ENCODE measurements at places on chromosomes 3 and 15.

DNA sequence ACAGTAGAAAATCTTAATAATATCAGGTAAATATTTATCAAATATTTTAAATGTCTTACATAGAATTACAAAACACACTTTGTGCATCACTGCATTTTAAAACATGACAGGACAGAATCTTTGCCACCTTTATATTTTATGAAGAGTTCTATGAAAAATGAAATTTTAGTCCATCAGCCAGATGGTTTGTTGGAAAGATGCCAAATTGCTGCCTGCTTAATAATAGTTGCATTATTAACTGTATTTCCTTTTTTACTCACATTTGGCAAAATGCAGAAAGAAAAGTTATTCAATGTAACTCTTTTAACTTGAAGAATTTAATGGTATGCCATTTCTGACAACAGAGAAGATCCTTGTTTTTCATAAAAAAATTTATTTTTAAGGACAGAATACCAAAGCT lies 1271.6 kb downstream of the NSUN3 start:
- no peak for DNase-seq

- no peak for DNase-seq
Observed at GRCh38 chr3:47747558-47747957, 34.1 kb downstream of the SMARCC1 start.

- DNase-seq = no peak
Observed at GRCh38 chr15:38745126-38745525, 180.5 kb upstream of the RASGRP1 start.

GRCh38 chr15:59227021-59227420 lies 20.4 kb downstream of the LDHAL6B start:
- DNase-seq = no peak

GRCh38 chr3:3927965-3928364 lies 128.7 kb downstream of the LRRN1 start:
- DNase-seq = no peak

- DNase-seq = no peak
Observed at GRCh38 chr3:78178740-78179363, 1139.0 kb downstream of the ROBO2 start.

DNA sequence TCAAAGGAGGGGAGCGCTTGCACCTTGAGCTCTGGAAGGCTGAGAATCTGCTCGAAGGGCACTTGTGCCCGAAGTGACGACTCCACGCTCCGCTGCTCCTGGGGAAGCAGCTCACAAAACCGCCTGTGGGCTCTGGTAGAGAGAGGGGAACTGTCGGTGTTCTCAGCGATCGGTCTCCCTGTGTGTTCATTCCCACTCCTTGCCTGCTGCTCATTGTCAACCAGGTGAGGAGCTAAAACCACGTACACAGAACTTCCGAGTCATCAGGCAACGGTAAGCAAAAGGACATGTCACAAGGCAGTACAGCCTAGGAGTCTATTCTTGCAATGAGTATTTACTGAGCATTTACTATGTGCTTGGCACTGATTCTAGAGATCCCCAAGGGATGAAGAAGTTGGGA lies 1.5 kb downstream of the CIB1 start:
- DNase-seq = no peak

GRCh38 chr15:91456921-91457320 lies 356.9 kb downstream of the SV2B start:
- DNase-seq = peak; percentile 57

DNA sequence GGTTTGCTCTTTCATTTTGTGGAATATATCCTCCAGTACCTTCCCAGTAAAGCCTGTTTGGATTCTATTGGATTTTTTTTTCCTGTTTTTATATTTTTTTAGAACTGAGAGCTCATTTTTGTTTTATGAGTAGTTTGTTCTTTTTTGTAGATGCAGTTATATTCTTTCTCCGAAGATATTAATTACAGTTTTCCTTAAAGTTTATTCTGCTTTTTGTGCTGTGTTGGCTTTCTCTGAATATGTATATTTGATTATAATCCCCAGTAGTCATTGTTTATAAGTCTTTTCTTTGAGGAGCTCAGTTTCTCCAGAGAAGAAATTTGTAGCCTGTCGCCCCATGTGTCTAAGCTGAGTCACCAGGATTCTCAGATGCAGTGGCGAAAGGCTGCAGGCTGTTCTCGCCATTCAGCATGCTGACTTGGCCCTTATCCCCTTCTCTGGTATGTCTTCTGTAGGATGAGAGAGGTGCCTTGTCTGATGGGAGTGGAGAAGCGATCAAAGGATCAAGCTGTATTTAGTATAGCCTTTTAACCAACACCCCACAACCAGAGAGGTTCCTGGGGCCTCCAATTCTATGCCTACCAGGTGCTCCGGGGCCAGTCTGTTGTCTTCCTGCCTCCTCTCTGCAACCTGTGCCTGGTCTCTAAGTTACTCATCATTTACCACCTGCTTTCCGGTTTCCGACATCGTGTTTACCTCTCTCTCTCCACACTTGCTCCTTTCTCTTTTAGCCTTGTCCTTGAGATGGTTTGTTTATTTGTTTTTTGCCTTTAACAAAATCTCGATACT lies 31.7 kb upstream of the MFSD1 start:
- peak; percentile 42 for DNase-seq

GRCh38 chr15:31801152-31801551 lies 229.2 kb upstream of the CHRNA7 start:
- no peak for DNase-seq

- peak; percentile 16 for DNase-seq
Observed at GRCh38 chr15:77251662-77252061, 168.2 kb downstream of the PEAK1 start.

DNA sequence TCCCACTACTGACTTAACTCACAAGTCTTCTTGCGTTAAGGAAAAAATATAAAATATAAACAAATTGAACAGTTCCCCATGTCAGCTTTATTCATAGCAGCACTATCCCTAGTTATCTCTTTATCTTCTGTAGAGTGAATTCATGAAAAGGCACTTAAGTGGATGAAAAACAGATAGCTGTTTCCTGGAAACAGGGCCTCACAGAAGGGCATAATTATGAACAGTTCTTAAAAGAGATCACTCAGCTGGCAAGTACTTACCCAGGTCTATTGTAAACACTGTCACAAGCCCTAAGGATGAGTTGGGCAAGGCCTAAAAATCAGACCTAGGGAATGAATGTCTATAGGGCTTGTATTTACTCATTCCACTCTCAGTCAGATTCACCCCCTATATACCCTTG lies 10.7 kb downstream of the MB21D2 start:
- DNase-seq = peak; percentile 25

GRCh38 chr3:174346571-174346970 lies 512.6 kb upstream of the NAALADL2 start:
- DNase-seq = no peak

GRCh38 chr15:59399465-59400102 lies 26.9 kb upstream of the MYO1E start:
- no peak for DNase-seq

DNA sequence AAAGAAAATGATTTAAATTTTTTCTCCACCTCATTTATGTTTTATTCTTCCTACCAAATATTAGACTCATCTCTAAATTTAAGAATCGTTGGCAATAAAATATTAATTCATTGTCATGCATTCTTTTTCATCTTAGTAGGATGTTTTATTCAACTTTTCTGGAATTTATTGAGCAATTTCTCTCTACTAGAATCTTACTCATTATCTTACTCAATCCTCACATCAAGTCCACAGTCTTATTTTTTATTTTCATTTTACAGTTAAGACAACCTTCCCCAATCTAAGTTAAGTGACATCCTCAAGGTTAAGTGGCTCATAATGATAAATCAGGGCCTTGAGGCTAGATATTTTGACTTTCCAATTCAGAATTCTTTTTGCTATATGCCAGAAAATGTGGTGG lies 15.9 kb upstream of the ALDH1A2 start:
- DNase-seq = no peak

DNA sequence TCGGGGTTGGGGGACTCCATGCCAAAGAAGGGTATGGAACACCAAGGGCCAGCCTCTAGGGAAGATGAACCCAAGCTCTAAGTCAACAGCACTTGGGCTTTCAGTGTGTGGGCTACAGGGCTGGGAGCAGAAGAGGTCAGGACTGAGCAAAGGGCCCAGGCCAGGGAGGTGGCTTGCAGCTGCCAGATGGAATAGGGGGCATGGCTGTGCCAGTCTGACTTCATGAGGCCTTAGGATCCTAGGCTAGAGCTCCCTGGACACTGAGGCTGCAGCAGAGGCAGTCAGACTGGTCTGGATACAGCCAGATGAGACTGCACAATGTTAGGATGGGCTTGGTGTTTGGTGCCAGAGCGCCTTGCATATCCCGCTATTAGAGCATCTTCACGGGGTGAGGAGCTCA lies 3.8 kb downstream of the RASGRF1 start:
- no peak for DNase-seq

GRCh38 chr3:5012367-5012766 lies 33.1 kb downstream of the BHLHE40 start:
- DNase-seq = no peak

DNA sequence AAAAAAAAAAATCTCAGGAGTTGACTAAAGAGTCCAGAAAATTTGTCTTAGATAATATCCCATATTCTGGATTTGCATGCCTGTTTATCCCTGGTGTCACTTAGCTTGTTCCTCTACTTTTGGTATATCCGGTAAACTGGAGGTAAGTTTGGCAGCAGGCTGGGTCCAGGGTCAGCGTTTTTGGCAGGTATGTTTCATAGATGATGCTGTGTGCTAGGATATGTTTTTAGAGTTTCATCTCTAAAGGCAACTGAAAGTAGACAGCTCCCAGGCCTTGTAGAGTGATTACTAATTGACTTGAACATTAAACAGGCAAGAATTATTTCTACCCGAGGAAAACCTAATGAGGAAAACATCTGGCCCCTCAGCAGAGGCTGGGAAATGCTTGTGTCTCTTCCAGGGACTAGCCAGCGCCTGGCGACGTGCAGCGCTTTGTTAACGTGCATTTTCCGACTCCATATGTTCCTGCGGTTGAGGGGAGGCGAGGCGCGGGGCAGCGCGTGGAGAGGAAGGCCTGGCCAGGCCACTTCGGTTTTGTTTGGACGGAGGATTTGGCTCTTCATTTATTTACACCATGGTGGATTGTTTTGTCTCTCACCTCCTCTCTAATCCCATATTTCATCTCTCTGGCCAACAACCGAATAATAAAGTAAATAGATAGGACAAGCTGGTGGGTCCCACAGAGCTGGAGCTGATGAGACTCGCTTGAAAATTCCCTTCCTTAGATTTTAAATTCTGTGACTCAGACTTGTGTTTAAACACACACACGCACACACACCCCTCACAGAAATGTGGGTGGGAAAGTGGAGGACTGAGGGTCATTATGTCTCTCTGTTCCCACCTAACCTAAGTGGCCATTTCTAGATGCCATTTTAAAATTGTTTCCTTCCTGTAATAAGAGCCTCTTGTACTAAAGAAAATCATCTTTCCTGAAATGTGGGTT lies 65.3 kb downstream of the ASB7 start:
- no peak for DNase-seq

GRCh38 chr15:100247228-100248225 lies 94.2 kb downstream of the ADAMTS17 start:
- no peak for DNase-seq

- peak; percentile 73 for DNase-seq
Observed at GRCh38 chr3:98021830-98022560, 13.1 kb downstream of the GABRR3 start.

DNA sequence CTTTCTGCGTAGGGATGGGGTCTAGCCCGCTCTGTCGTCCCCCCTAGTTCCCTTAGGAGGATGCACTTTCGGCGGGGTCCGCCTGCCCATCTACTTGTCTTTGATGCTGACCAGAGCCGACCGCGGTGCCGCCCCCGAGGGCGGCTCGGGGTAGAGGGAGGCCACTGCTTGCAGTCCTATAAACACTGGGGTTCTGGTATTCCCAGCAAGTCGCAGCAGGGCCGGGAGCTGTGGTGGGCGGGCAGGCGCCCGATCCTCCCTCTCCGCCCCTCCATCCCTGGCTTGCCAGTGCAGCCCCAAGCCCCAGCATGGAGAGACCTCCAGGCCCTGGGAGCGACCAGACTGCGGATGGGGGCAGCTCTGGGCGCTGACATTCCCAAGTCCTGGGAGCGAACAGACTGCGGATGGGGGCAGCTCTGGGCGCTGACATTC lies 830 bp downstream of the SEMA4B start:
- no peak for DNase-seq

GRCh38 chr3:26068890-26069289 lies 279.0 kb downstream of the OXSM start:
- DNase-seq = no peak

GRCh38 chr15:66882251-66883020 lies 180.4 kb downstream of the SMAD6 start:
- DNase-seq = peak; percentile 91

- DNase-seq = no peak
Observed at GRCh38 chr15:33968224-33968623, at the start of gene CHRM5. Gene CHRM5 (plus strand): TSS chr15:33968497. CDS start chr15:34062718, 94,221 bp downstream.

DNA sequence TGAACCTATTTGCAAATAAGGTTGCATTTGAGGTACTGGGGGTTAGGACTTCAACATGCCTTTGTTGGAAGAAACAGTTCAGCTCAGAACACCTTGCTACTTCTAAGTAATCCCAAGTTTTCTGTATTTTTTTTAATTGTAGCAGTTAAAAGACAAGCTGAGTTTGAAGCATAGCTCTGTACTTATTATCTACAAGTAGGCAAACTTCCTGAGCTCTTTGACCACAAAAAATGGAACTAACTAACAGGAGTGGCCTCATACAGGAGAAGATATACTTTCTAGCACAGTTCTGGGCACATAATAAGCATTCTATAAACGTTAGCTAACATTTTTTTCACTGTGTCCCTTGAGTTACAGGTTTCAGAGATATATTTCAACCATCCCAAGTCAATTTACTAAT lies 159.2 kb downstream of the CHST2 start:
- no peak for DNase-seq

- no peak for DNase-seq
Observed at GRCh38 chr15:42549741-42550392, 1.2 kb downstream of the HAUS2 start.

- DNase-seq = no peak
Observed at GRCh38 chr3:149792452-149793270, at the start of gene ANKUB1. Gene ANKUB1 (minus strand): TSS chr3:149792554. CDS start chr3:149792366, 188 bp downstream.
